ENCODE measurements at places on chromosomes 3 and 15.

GRCh38 chr15:77649017-77649416 is 16.3 kb upstream of the LINGO1 start:
- DNase-seq, result no peak

- DNase-seq, result no peak
Measured at GRCh38 chr3:8371085-8371551, 130.5 kb upstream of the LMCD1 start.

GRCh38 chr3:152328841-152329240 is 60.1 kb downstream of the MBNL1 start:
- no peak for DNase-seq

GRCh38 chr3:184945886-184946625 is 134.1 kb downstream of the VPS8 start:
- no peak for DNase-seq

DNA sequence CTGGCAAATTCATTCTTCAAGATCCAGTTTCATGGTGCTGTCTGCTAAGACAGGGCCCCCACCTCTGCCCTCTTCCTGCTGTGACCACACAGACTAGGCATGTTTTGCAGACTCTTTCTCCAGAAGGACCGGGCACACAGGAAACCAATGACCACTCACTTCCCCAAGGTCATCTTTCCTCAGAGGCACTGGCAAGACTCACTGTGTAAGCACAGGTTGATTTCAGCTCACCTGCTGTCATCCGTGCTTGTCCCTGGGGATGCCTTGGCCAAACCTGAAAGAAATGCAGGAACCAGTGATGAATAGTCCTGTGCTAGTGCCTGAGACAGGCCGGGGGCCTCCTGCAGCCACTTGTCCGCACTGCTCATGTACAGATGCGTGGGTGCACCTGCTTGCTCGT is 33.5 kb downstream of the ALS2CL start:
- DNase-seq, result no peak

- DNase-seq, result no peak
Measured at GRCh38 chr3:181913254-181913653, 201.5 kb downstream of the SOX2 start.
